ENCODE measurements at places on chromosomes 5 and 9.

- DNase-seq = no peak
These were observed 47.4 kb downstream of the VAV2 start for GRCh38 chr9:133944746-133945135.

DNA sequence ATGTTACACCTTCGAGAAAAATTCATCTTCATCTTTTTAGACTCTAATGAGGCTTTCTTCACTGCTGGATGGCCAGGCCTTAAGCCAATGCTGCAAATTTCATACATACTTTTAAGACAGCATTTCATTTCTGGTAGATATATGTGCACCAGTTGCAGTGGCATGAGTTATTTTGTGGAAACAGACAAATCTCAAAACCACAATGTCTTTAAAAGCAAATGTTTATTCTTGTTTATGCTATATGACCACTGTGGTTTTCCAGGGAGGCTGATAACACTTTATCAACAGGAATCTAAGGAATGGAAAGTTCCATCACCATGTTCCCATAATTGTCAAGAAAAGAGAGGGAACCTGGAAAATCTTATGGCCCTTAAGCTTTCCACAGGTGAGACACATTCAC is 27.7 kb downstream of the CDH9 start:
- DNase-seq = no peak

DNA sequence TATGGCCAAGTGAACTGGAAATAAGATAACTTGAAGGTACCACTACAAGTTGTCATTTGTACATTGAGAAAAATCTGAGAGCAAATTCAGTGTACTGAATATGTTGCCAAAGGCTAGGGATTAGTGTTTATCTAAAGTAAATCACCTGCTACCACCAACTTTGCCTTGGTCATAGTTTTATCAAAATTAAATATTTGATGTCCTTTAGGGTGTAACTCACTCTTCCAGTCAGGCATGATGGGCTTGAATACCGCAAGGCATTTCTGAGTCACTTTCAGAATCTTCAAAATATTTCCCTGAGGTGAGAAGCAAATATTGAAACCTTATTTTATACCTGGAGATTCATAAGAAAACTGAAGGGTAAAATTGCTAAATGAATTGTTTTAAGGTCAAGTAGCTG is 1338.6 kb upstream of the ACO1 start:
- no peak for DNase-seq

GRCh38 chr9:134173127-134174072 is 9.0 kb upstream of the RNU6ATAC start:
- DNase-seq = no peak

GRCh38 chr5:32770444-32770843 is 59.3 kb downstream of the NPR3 start:
- DNase-seq = no peak

DNA sequence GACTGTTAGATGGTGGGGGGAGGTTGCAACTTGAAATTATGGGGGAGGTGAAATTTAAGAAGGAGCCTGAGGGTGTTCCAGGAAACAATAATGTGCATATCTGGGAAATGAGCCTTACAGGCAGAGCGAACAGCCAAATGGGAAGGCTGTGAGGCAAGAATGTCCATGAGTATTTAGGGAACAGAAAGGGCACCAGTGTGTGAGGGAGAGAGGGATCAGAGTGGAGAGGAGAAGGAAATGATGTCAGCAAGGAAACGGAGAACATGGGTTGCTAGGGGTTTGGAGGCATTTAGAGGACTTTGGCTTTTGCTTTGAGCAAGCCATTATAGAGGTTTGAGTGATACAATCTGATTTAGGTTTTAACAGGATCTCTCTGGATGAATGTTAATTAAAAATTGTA is 285.4 kb downstream of the TLE4 start:
- DNase-seq = no peak

- DNase-seq = no peak
These were observed 345 bp upstream of the PRRC1 start for GRCh38 chr5:127517110-127517479.

- no peak for DNase-seq
These were observed 61.8 kb upstream of the RAD23B start for GRCh38 chr9:107221321-107221720.

Measured in DMS 273 treated with DMSO at 0.1 percent for 48 hours (cell line).